ENCODE measurements at places on chromosomes 1 and 21.

DNA sequence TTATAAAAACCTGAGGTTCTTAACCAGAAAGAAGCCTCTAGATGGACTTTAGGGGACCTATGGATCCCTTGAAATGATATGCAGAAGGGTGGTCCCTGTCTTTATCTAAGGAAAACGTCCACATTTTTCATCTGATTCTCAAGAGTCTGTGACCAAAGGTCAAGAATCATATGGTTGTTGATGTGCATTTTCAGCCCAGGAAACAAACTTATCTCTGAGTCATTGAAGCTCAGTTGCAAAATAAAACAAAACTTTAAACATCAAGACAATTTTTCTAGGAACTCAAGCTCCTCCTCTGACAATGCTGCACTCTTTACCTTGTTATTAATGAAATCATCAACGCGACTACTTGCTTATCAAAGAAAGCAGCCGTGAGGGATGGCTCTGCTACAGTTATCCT, 83.3 kb downstream of the TIAM1 start:
- no peak for DNase-seq

- no peak for DNase-seq
Observed at GRCh38 chr1:211520641-211521040, 28.7 kb upstream of the RD3 start.

GRCh38 chr1:157407917-157408525, 144.3 kb downstream of the FCRL5 start:
- DNase-seq = no peak

DNA sequence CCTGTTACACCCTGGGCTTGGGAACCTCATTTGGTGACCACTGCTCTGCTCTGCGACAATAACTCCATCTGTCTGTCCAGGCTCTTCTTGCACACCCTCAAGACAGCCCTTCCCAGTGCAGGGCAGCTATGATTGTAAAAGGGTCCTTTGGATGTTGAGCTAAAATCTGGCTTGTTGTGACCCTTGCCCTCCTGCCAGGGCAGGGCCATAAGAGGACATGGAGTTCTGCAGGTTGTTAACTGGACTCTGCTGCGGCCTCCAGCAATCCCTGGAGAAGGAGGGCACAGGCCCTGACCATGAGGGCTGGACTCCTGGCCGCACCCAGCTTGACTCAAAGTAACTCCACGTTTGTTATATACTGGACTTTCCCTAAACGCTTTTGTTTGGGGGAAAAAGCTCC, 41.2 kb downstream of the DHCR24 start:
- no peak for DNase-seq

- no peak for DNase-seq
Observed at GRCh38 chr1:191152776-191153175, 675.1 kb upstream of the BRINP3 start.

DNA sequence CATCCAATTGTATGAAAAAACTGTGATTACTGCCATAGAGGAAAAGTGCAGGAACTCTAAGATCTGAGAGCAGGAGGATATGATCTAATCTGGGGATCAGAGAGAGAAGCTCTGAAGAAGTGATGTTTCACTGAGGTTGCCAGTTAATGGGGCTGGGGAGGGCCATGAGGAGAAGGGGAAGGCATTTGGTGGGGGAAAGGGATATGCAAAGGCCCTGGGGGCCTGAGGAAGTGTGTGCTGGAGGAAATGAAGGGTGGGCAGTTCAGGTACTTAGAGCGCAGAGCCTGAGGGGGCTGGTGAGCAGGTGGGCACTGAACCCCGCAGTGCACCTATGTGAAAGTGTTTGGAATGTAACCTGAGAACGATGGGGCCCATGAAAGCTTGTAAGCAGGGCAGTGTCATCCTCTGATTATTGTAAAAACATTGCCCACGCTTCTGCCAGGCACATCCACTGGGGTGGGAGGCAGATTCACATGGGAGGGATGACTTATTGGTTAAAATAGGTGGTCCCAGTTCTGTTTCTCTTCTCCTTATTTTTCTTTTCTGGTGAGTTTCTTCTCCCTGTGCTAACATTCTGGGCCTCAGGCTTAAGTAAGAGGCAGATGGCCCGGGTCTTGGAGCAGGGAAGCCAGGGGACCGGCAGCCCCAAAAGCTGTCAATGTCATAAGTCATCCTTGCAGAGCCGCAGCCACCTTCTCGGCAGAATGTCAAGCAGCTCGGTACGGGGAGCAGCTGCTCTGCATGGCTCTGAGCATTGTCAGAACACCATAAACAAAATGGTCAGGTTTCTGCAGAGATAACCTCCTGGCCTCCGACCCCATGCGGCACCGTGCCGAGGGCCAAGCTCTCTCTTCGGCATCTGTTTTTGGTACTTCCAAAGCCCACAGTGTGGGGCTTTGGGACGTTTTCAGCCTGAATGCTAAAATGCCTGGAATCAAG, 492.0 kb upstream of the VAMP3 start:
- DNase-seq = no peak
